Stimulated activated CD4-positive, alpha-beta T cell treated with anti-CD3 and anti-CD28 coated beads, Interleukin-15, amount 100 ng/mL, for 24 hours (primary cell): ENCODE measurements at places on chromosomes 3 and 15.

DNA sequence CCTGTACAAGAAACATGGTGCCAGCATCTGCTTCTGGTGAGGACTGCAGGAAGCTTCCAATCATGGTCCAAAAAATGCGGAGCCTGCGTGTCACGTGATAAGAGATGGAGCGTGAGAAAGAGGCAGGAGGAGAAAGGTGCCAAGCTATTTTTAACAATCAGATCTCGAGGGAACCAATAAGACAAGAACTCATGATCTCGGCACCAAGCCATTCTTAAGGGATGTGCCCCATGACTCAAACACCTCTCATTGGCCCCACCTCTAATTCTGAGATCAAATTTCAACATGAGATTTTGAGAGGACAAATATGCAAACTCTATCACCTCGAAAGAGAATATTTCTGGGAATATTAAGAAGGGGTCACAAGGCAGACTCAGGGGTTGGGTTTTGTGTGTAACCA is 107.2 kb downstream of the PYDC2 start:
- no peak for DNase-seq

DNA sequence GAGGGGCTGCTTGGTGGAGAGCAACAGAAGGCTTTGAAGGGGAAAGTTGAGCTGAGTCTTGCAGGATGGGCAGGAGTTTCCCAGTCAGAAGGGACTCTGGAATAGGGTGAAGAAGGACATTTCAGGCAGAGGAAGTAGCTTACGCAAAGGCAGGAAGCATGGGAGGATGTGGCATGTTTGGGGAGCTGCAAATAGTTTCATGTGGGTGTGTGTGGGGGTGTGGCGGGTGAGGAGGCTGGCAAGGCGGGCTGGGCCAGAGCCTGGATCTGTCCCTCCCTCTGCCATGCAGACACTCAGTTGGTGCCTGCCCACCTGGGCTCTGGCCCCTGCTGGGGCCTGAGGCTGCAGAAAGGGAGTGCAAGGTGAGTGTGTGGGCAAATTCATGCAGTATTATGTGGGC is 10.4 kb downstream of the TEX264 start:
- DNase-seq = peak; percentile 49

GRCh38 chr3:6438031-6438430 is 422.9 kb upstream of the GRM7 start:
- DNase-seq = no peak

GRCh38 chr3:107943786-107944523 is 146.9 kb downstream of the CD47 start:
- DNase-seq = no peak

DNA sequence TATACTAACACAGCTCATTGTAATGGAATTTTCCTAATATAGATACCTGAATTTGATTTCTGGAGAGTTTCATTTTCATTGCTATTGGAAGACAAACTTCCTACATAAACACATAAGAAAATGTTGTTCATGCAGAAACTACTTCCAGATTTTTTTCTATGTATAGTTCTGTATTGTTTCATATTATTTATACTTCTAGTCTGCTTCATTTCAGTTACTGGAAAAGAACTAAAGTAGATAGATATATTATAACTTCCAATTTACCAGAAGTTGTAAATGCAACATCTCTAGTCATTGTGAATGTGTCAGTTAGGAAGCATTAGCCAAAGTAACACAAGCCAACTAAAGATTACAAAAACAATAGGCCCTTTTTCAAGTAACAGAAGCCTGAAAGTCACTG is 147.3 kb upstream of the ZNF385D start:
- no peak for DNase-seq

- no peak for DNase-seq
Measured at GRCh38 chr3:11610044-11610671, 33.6 kb downstream of the VGLL4 start.

- no peak for DNase-seq
Measured at GRCh38 chr3:161694682-161695564, 198.3 kb downstream of the OTOL1 start.

- no peak for DNase-seq
Measured at GRCh38 chr3:122882361-122882947, 87.6 kb downstream of the SLC49A4 start.

DNA sequence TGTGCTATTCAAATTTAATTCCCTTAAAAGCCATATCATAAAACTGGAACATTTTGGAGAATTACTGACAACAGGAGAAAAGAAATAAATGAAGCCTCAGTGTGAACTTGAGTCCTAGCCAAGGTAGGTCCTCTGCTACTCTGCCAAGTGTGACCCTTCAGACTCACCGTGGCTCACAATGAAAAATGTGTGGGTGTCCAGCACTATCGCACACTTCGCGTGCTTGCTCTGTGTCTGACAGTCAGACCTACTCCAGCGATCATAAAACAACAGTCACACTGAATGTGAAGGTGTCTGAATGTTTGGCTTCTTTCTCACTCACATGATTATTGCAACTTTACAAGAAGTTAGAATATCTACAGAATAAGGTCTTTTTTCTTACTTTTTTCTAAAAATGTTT is 65.8 kb upstream of the TRA2B start:
- DNase-seq = no peak

GRCh38 chr15:52208306-52208946 is 17.2 kb upstream of the GNB5 start:
- peak; percentile 82 for DNase-seq

DNA sequence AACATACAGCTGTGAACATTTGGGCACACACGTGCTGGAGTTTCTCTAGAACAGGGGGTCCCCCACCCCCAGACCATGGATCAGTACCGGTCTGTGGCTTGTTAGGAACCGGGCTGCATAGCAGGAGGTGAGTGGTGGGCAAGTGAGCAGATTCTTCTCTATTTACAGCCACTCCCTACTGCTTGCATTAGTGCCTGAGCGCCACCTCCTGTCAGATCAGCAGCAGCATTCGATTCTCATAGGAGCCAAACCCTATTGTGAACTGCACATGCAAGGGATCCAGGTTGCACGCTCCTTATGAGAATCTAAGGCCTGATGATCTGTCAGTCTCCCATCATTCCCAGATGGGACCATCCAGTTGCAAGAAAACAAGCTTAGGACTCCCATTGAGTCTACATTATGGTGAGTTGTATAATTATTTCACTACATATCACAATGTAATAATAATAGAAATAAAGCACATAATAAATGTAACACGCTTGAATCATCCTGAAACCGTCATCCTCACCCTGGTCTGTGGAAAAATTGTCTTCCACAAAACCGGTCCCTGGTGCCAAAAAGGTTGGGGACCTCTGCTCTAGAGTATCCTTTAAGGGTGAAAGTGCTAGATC is 25.8 kb downstream of the CHRM5 start:
- peak; percentile 6 for DNase-seq

DNA sequence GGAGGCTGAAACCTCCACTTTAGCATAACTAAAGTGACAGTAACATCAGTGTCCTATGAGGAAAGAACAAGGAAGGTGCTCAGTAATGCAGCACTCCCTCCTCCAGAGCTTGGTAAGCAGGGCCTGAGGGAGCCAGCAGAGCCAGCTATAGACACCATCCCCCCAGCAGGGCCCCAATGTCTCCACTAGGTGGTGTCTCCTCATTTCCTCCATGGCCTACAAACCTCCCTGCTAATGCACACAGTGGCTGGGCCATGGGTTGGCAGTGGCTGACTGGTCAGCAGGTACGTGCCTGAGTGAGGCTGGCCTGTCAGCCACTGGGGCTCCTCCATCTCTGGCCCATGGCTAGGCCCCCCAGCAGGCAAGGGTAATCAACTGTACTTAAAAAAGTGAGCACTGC is 13.6 kb downstream of the MRPS25 start:
- DNase-seq = peak; percentile 59

DNA sequence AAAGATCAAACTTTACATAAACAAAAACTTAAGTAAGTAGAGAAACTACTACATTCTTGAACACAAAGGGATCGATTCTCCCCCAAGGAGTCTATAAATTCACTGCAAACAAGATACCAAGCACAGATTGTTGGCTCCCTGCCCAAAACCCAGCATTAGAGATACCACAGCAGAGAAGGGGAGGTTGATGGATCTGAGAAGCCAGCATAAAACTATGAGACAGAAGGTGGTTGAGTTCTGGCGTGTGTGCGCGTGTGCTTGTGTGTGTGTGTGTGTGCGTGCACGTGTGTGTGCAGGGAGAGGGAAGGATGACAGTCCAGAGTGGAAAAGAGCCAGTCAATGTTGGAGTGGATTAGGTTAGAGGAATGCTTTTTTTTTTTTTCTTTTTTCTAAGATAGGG is 143.2 kb upstream of the PRR20G start:
- no peak for DNase-seq

- DNase-seq = peak; percentile 20
Measured at GRCh38 chr15:47961401-47962090, 159.2 kb upstream of the SLC24A5 start.

DNA sequence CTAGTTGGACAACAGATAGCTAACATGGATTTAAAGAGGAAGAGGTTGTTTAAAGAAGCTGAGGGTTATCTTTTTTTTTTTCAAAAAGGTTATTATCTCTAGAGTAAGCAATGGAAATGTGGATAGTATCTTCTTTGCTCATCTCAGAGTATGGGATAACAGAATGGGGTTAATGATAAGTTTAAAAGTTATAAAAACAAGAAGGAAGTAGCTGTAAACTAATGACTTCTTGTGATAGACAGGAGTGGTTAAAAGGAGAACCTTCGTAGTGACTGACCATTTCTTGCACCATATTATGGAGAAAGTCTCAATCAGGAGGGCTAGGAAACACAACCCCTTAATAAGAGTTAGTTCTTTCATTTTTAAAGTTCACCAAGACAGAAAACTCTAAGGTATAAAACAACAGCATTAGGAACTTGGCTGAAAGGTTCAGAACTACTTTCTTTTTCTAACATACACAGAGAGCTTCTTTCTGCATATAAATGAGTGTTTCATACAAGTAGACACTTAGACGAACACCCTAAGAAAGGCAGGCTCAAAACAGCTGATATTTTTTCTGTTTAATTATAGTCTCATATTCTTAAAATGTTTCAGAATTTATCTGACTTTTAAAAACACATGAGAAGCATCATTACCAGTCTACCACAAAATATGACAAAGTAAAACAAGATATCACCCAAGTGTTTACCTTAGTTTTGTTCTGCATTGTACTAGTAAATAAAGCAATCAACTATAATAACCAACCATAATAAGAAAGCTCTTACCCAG is 140.0 kb downstream of the MEIS2 start:
- DNase-seq = no peak

GRCh38 chr3:125165189-125165947 is 47.2 kb downstream of the SLC12A8 start:
- no peak for DNase-seq

GRCh38 chr15:34365091-34365825 is 1.7 kb downstream of the LPCAT4 start:
- peak; percentile 9 for DNase-seq

DNA sequence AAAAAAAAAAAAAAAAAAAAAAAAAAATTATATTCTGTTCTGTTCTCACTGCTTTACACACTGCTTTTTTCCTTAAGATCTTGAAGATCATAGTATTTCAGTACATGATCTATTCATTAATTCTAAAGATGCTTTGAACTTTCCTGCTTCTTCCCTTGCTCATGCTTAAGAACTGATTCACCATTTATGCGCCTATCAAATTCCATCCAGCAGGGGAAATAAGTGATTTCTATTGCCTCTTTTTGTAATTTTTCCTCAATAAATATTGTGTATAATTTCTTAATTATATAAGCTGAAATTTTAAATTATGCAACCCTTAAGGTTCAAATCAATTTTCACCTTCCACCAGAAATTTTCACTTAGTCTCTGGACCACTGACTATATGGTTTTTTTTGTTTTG is 10.6 kb downstream of the DENND6A start:
- DNase-seq = no peak

GRCh38 chr15:55198706-55199105 is 2.0 kb upstream of the RSL24D1 start:
- no peak for DNase-seq

- DNase-seq = no peak
Measured at GRCh38 chr3:139534992-139535879, 4.3 kb downstream of the RBP1 start.

DNA sequence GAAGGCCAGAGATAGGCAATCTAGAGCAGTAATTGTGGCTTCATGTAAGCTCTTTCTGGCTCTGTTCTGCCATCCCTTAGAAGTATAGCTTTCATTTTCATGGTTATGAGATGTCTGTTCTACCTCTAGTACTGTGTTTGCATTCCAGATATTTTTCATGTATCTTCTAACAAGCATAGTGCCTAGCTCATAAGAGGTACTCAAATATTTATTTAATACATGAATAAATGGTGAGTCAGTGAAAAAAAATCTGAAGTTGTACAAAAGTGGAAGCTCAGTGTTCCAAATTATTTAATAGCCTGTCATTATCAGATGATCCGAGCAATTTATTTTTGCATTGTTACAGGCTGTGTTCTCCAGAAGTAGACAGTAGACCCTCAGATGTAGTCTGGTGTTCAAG is 64.3 kb downstream of the OXSM start:
- DNase-seq = no peak

- no peak for DNase-seq
Measured at GRCh38 chr3:175057401-175057800, 198.3 kb downstream of the NAALADL2 start.

GRCh38 chr3:187518616-187519015 is 150.4 kb downstream of the RTP4 start:
- no peak for DNase-seq

DNA sequence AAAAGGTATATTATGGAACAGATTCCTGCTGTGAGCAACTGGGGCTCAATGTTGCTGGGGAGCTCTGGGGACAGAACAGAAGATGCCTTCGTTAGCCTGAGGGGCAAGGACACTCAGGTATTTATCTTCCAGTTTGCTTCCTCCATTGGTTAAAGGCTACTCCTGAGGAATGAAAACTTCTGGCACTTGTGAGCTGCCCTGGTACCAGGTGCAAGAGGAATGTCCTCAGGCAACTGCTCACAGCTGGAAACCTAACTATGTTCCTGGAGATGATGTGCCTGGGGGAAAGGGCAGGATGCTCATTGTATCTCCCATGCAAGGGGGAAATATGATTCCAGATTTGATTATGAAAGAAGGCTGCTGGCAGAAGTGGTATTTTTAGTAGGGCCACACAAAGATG is 54.0 kb upstream of the BBX start:
- DNase-seq = no peak

DNA sequence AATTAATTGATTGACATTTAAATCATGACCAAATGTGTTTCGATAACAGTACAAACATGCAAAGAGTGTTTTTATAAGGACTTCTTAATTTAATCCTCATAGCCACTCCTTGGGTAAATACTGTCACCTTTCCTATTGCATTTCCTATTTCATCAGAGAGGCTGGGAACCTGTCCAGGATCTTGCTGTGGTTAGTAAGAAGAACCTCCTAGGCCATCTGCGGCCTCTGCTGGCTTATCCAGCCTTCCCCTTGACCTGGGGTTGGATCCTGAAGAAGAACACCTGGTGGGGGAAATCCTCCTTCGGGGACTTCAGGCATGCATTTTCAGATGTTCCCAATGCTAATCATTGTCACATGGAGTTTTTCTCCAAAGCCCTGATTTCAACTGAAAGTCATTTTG is 25.5 kb downstream of the GLDN start:
- DNase-seq = no peak

GRCh38 chr15:95674031-95674430 is 656.5 kb upstream of the NR2F2 start:
- DNase-seq = no peak

- DNase-seq = no peak
Measured at GRCh38 chr15:91586560-91586959, 266.9 kb upstream of the SLCO3A1 start.

GRCh38 chr3:139897759-139898158 is 37.2 kb upstream of the CLSTN2 start:
- no peak for DNase-seq

GRCh38 chr15:58221591-58222241 is 83.5 kb downstream of the AQP9 start:
- no peak for DNase-seq
